ENCODE measurements at places on chromosomes 5 and 9. TPM values are rescaled to one million over a fixed set of nuclear protein-coding genes. Genes with fewer than 3 reads are reported as not detected.

Gene CENPK
- 23.3 TPM for total RNA-seq

Gene UBE2QL1
- 4.4 TPM for total RNA-seq

Gene MAP1B
- total RNA-seq, result 60.8 TPM

Gene GPR151
- not detected for total RNA-seq

Gene KIF24
- 3.9 TPM for total RNA-seq

Gene C5
- 3.1 TPM for total RNA-seq

Gene SUSD3
- 3.1 TPM for total RNA-seq

Gene CAST
- 126 TPM for total RNA-seq

Gene SREK1
- total RNA-seq, result 138 TPM

Gene TLE1
- 90.7 TPM for total RNA-seq

Gene PCDHB5
- total RNA-seq, result 6.8 TPM

Gene PDE6A
- total RNA-seq, result 0.18 TPM

Gene AQP7
- total RNA-seq, result 1.7 TPM

Gene HTR1A
- 0.13 TPM for total RNA-seq

Gene ISOC1
- total RNA-seq, result 32.5 TPM

Gene LMNB1
- 84.4 TPM for total RNA-seq

Gene GALNT12
- total RNA-seq, result 10.6 TPM

Gene PCDHGA2
- total RNA-seq, result 0.33 TPM

Gene HBEGF
- 8.0 TPM for total RNA-seq

Gene ZNG1F
- total RNA-seq, result 22.9 TPM

Gene SCGB3A2
- 0.49 TPM for total RNA-seq

Gene C9
- not detected for total RNA-seq

Gene SLC34A3
- 0.27 TPM for total RNA-seq

Gene PPWD1
- total RNA-seq, result 56.8 TPM

Gene FBXL7
- total RNA-seq, result 68.8 TPM

Gene SH3RF2
- total RNA-seq, result 2.2 TPM

Gene C1QTNF3
- 9.8 TPM for total RNA-seq

Gene PCDHB3
- total RNA-seq, result 21.6 TPM

Gene NADK2
- 39.3 TPM for total RNA-seq

Gene CAAP1
- 18.7 TPM for total RNA-seq

Gene S100Z
- total RNA-seq, result 0.32 TPM

Gene GMCL2
- not detected for total RNA-seq

Gene COMMD10
- 25.7 TPM for total RNA-seq

Gene SLC45A2
- total RNA-seq, result 0.45 TPM

Gene IL5
- total RNA-seq, result not detected

Gene NSD1
- total RNA-seq, result 161 TPM

Gene MEIKIN
- not detected for total RNA-seq

Gene ARSI
- total RNA-seq, result 19.1 TPM

Gene TMEM174
- total RNA-seq, result not detected

Gene TMEM215
- total RNA-seq, result 0.07 TPM

Gene POLK
- 29.2 TPM for total RNA-seq

Gene KCNIP1
- total RNA-seq, result 2.3 TPM

Gene ANKRD18B
- total RNA-seq, result 1.6 TPM

Gene SOX30
- total RNA-seq, result not detected

Gene ACTBL2
- total RNA-seq, result 0.07 TPM
